ENCODE measurements at places on chromosomes 6 and 20.

DNA sequence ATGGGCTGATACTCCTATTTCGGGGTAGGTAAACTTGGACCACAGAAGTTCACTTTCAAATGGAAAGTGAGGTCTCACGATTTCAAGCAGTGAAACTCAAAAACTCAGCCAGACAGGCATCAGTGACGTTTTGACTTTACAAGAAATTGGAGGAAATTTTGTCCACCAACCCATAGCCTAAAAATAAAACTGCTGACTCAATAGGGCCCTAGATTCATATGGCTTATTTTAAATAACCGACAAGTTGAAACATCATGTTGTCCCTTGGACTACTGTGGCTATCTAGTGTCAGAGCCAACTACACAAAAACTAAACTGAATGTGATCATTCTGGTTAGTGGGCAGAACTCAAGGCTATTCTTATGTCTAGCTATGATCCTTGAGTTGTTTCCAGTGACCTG, 486.3 kb downstream of the GRIK2 start:
- no peak for ATAC-seq

DNA sequence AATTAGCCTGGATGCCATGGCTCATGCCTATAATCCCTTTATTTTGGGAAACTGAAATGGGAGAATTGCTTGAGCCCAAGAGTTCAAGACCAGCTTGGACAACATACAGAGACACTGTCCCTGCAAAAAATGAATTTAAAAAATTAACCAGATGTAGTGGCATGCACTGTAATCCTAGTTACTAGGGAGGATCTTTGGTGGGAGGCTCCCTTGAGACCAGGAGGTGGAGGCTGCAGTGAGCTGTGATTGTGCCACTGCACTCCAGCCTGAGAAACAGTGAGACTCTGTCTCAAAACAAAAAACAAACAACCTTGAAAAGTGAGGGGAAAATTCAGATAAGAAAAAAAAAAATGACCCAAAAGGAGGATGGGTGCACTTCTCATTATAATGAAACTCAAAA, 23.4 kb downstream of the CAP2 start:
- no peak for ATAC-seq

DNA sequence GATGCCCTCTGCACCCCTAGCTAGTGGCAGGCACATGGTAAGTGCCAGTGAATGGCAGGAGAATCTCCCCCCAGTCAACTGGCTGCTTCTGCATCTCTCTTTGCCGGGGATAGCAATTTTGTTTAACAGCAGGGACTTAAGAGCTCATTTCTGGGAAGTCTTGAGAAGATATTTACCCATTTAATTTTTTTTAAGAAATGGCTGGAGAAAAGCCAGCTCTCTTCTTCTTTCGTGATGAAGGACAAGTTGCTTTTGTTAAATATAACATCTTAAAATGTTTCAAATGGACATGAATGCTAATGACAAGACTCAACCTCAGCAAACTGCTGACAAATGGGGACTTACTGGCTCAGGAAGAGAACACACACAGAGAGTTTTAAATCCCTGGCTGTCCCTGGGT, 55.0 kb upstream of the IYD start:
- ATAC-seq, result no peak

DNA sequence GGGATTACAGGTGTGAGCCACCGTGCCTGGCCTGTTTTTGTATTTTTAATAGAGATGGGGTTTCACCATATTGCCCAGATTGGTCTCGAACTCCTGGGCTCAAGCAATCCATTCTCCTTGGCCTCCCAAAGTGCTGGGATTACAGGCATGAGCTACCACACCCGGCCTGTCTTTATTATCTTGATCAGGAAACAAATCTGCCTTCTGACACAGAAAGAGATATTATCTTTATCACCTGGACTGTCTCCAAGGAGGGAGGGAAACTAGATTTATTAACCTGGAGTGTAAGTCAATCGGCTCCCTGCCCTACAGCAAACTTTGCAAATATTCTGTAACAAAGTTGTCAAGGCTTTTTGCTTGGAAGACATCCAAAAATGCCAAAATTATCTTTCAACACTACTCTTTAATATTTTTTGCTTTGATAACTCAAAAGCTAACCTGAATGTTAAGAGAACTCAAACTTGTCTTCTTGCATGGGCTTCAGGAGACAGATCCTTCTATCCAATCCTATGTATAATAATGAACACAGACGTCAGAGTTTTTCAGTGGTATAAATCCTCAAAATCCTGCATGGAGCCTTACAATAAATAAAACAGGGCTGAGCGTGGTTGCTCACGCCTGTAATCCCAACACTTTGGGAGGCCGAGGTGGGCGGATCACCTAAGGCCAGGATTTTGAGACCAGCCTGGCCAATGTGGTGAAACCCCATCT, 85.0 kb upstream of the LOC128125822 start:
- ATAC-seq, result no peak

DNA sequence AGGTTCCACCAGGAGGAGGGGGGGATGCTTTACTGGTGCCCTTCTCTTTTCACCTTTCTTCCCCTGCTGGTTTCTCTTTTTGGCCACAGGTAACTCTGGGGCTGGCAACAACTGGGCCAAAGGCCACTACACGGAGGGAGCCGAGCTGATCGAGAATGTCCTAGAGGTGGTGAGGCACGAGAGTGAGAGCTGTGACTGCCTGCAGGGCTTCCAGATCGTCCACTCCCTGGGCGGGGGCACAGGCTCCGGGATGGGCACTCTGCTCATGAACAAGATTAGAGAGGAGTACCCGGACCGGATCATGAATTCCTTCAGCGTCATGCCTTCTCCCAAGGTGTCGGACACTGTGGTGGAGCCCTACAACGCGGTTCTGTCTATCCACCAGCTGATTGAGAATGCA, 4.4 kb downstream of the TUBB1 start:
- ATAC-seq, result no peak

GRCh38 chr6:127212376-127212775, 54.3 kb upstream of the RNF146 start:
- no peak for ATAC-seq

DNA sequence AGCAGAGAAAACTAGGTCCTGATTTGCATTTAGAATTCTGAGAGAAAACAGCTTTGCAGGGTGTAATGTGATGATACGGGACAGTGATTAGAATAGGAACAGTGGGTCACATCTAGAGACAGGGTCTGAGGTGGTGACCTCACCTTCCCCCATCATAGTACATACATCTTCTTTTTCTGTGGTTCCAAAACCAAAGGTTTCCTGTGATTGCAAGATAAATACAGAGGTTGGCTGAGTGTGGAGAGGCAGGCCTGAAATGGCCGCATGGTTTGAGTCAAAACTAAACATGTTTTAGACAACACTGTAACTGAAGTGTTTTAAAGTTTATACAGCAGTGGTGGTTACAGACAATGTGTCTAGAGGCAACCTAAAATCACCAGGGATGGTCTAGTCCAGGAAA, 10.4 kb upstream of the NT5DC1 start:
- no peak for ATAC-seq

DNA sequence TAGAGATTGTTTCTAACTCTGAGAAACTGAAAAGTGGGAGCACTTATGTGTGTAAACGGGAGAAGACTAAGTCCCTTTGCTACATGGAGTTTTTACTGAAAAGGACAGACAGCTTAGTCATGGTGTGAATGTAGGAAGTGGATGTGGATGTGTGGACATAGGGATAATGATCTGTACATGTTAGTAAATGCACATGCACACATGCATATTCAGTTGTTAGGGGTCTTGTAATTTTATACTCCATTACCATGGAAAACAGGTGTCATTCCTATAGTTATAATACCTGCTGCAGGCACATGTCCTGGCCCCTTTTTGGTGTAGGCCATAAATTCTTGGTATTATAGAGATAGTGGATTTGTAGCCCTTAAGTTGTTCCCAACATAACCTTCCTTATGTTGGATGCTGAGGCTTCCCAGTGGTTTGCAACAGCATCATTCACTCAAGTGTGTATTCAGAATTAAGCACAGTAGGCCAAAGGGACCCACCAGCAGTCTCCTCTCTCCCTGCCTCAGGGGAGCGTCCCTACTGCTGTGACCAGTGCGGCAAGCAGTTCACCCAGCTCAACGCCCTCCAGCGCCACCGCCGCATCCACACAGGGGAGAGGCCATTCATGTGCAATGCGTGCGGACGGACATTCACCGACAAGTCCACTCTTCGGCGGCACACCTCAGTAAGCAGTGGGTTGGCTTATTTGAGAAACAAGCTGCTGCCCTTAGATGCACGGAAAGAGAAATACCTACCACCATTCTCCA, 7.3 kb downstream of the GZF1 start:
- no peak for ATAC-seq

DNA sequence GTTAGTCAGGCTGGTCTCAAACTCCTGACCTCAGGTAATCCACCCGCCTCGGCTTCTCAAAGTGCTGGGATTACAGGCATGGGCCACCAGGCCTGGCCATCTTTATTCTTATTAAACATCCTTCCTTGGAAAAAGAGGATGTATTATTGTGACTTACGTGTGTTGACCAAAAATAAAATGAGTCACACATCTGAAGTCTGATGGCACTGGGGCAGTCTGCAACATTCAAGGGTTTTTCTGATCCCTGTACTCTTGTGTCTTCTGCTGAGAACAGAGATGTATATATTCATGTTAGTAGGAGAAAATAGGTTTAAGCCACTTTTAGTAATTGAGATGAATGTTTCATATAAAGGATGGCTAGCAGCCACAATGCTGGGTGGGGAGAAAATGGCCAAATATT, 129.9 kb upstream of the RIPOR2 start:
- no peak for ATAC-seq

Data from activated CD4-positive, CD25-positive, alpha-beta regulatory T cell treated with anti-CD3 and anti-CD28 coated beads, Interleukin-2, amount 50 U/mL, for 24 hours (primary cell).